ENCODE measurements at places on chromosomes 7 and 10.

GRCh38 chr10:71923138-71923692, 41.0 kb upstream of the CHST3 start:
- DNase-seq = no peak

GRCh38 chr7:29852457-29852856, 46.1 kb downstream of the WIPF3 start:
- no peak for DNase-seq

- no peak for DNase-seq
These were observed 80.1 kb downstream of the SEC61G start for GRCh38 chr7:54678763-54679489.

GRCh38 chr7:2843711-2844152, 376 bp downstream of the GNA12 start:
- DNase-seq = peak; percentile 85

GRCh38 chr7:50565977-50566376, 772 bp upstream of the DDC start:
- DNase-seq = no peak

- no peak for DNase-seq
These were observed 303.7 kb downstream of the EXOC4 start for GRCh38 chr7:133556553-133556952.

GRCh38 chr10:3568983-3569382, 216.0 kb downstream of the KLF6 start:
- no peak for DNase-seq

- DNase-seq = no peak
These were observed 181.4 kb downstream of the JCAD start for GRCh38 chr10:29877793-29878491.

DNA sequence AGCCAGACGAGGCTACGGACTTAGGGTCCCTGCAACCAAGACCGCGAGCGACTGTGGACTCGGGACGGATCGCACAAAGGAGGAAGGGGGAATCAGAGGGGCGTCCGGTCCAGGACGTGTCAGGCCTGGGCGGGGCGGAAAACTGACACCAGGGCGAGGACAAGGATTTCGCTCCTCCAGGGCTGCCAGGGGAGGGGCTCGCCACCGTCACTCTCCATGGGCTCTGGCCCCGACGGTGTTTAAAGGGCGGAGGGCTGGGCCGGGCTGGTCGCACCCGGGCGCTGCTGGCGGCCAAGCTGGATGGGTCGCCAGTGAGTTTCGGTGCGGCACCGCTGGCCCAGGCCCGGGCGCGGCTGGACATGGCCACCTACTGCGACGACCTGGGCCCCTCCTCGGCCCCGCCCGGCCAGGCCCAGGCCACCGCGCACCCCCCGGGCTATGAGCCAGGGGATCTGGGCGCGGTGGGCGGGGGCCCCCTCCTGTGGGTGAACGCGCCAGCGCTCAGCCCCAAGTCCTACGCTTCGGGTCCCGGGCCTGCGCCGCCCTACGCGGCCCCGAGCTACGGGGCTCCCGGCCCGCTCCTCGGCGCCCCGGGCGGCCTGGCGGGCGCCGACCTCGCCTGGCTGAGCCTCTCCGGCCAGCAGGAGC, at the start of gene FOXI2:
TSS of gene FOXI2 (plus strand) at position 271 of the 648 bp plus-strand sequence. CDS start at position 360, 89 bp downstream.
- DNase-seq = no peak

- DNase-seq = no peak
These were observed 3.4 kb upstream of the ZNF503 start for GRCh38 chr10:75404815-75405597.

DNA sequence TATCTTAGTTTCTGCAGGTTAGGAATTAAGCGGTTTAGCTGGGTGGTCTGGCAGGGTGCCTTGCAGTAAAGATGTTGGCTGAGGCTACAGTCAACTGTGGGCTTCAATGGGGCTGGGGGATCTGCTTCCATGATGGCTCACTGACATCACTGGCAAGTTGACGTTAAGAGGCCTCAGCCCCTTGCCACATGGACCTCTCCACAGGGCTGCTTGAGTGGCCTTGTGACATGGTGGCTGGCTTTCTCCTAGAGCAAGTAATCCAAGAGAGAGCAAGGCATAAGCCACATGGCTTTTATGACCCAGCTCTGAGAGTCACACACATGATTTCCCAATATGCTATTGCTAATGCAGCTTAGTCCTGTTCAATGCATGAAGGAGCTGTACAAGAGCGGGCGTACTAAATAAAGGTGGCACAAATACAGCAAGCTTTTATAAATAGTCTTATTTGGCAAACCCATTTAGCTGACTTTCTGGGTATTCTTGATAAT, 109.1 kb downstream of the SEPTIN7 start:
- DNase-seq = no peak

DNA sequence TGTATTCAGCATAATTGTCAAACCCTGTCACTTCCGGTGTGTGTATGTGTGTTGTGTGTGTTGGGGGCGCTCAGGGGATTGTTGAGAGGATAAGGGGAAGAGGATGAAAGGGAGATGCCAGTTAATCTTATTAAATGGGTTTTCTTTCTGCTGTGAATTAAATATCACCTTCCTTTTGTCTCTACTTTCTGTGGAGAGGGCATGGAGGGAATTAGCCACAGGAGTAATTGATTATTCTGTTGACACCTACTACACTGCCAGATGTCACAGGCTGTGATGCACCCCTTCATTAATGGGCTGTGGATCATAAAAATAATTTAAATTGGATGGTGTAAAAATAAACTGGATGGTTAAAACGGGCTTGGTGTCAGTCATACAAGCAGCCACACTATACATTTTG, 311.9 kb downstream of the MDFIC start:
- DNase-seq = no peak

DNA sequence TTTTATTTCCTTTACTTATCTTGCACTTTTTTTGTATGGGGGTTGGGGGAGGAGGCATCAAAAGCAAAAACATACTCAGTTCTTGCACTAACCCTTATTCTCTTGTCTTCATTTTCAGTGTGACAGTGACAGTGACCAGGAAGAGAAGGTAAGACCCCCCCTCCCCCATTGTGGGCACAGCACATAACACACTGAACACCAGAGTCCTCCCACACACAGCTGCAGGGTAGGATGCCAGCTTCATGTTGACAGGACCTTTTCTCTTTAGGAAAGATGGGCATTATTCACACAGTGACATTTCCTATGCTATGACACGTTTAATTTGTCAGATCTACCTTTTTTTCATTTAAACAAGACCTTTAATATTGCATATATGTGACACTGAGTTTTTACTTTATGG, 696.3 kb upstream of the GALNT17 start:
- no peak for DNase-seq

GRCh38 chr7:105691082-105691679, 109.9 kb upstream of the EFCAB10 start:
- DNase-seq = no peak

DNA sequence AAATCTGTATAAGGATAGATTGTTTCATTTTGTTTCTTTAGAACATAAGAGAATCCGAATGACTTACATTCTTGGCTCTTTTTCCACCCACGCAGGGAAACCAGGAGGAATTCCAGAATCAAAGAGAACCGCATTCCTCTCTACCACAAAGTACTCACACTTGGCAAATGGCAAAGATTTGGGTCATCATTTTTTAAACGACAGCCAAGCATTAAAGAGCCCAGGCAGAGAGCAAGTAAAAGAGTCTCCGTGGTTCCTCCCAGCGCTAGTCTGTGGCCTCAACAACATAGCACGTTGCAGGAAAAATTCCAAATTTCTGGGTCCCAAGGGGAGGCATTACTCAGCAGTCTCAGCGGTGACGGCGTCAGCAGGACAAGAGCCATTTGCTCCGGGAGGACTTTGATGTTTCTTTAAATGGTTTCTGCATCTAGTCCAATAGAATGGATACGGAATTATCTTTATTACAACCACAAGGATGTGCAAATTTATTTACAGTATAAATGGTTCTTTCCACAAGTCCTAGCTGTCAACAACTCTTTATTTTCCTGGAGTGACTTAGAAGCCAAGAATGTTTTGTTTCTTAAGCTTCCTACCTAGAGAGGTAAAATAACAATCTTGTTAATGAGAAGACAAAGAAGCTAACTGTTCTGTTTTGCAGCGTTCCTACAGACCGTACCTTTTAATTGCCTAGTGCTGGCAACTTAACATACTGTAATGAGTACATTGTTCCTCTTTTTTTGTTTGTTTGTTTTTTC, 232.5 kb downstream of the SKIDA1 start:
- no peak for DNase-seq

DNA sequence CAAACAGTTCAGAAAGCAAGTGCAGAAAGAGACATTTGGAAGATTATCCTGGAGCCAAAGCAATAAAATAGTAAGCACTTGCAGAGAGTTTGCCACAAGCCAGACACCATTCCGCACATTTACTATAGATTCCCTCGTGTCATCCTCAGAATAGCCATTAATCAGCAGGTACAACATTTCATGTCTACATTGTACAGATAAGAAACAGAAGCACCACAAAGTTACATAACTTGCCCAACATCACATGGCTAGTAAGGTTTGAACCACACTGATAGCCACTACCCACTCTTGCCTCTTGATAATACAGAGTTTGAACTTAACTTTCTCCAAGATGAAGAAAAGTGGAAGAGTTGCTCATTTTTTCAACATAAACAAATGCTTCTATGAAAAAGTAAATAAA, 40.6 kb upstream of the GHITM start:
- DNase-seq = no peak

DNA sequence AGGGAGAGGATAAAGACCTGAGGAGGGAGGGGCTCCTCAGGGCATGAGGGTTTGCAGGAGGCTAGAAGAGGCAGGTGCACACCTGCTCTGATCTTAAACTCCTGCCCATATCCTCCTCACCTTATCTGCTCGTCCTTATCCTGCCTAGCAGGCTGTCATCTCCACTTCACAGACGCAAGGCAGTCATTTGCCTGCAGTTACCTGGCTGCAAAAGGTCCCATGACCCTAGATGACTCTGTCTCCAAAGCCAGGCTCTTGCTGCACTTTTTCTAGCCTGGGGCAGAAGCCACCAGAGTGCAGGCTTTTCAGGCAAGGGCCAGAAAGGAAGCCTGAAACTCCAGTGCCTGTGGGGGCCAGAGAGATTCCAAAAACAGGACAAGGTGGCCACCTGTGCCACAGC, 1.7 kb upstream of the ZNF853 start:
- no peak for DNase-seq

- DNase-seq = peak; percentile 27
These were observed 53.4 kb downstream of the CFAP58 start for GRCh38 chr10:104406715-104407650.

GRCh38 chr10:88557256-88557655, 25.9 kb downstream of the RNLS start:
- DNase-seq = no peak

Measured in erythroblast (primary cell).